Astrocyte of the cerebellum (primary cell): ENCODE measurements at places on chromosomes 2 and 18.

DNA sequence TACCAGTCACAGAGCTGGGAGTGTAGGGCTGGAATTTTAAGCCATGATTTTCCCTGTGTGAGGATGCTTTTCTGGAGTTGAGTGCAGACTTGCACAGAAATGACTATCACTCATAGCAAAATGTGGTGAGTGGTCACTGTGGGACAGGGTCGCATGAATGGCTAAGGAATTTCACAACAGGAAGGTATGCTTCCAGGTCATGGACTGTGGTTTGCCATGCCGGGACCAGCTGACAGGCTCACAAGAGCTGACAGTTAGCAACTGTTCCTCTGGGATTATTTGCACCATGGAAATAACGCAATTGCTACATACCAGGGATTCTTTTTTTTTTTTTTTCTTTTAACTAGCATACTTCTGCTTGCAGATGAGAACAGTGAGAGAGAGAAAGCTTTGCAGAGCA is 3.8 kb upstream of the UXS1 start:
- peak; percentile 91 for DNase-seq

GRCh38 chr2:230643576-230644291 is 68.9 kb upstream of the CAB39 start:
- no peak for DNase-seq

- DNase-seq: no peak
These were observed 159.2 kb downstream of the BCL2 start for GRCh38 chr18:63160172-63160995.

DNA sequence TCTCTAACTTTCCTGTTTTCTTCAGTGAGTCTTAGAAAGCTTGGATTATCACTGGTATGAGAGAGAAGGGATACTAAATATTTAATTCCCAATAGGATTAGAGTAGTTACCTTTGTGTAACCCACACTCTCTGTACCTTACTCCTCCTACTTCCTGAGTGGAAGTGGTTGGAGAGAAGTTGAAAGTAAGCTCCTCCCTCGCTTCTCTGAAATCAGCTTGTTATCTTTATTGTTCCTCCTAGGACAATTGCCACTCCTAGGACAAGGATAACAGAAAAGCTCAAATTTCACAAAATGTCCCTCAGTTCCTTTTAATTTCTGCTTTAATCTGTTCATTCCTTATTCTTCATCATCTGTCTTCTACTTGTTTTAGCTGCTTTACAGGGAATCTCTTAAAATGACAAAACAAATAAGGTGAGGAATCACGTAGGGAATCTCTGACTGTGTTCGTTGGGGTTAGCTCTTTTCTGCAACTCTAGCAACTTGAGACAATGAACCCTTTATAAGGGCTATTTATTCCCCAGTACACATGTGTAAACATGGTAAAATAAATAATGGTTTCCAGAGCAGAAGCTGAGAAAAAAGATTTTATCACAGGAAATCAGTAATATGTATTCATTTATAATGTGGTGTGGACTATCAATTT is 8.6 kb downstream of the ITPRID2 start:
- DNase-seq: no peak

GRCh38 chr18:5966514-5966913 is 71.2 kb upstream of the TMEM200C start:
- DNase-seq: no peak

- peak; percentile 64 for DNase-seq
These were observed 25.6 kb upstream of the PMAIP1 start for GRCh38 chr18:59874166-59874565.

DNA sequence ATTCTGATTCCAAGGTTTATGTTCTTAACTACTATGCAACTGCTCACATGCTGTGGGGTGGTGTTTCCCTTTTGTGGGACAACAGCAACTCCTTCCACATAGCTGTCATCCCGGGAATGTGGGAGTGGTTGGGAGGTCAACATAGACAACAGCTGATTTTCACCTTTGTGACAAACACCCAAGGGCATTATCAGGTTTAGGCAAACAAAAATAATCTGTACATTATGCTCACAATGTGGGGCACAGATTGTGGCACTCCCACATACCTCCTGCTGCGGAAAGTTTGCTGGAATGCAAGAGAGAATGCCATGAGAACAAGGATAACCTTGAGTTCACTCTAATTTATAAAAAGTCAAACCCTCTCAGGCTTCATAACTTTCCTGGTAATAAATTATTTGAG is 582.6 kb downstream of the CNTNAP5 start:
- DNase-seq: no peak

DNA sequence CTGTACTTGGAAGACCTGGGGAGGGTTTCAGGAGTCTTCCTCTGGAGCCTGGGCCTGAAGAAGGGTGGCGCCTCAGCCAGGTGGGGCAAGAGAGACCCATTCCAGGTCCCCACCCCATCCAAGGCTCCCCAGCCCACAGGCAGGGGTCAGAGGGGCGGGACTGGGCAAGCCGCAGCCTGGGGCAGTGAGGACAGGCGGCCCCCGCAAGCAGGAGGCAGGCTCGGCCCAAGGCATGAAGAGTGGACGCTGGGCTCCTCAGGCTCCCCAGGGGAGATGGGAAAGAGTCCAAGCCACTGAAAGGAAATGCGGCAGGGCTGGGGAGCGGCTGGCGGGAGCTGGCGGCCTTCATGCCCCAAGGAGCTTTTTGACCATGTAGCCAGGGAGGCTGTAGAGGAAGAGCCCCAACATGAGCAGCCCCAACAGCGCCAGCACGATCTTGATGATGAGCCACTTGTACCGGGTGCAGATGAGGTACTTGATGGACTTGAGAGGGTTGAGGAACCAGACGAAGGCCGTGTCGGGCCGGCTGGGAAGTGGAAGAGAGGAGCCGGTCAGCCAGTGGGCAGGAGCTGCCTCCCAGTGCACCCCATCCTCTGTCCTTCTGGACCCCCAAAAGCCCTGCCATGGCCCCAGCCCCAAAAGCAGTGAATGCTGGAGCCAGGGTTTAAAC is 20.1 kb downstream of the OTOF start:
- DNase-seq: no peak

DNA sequence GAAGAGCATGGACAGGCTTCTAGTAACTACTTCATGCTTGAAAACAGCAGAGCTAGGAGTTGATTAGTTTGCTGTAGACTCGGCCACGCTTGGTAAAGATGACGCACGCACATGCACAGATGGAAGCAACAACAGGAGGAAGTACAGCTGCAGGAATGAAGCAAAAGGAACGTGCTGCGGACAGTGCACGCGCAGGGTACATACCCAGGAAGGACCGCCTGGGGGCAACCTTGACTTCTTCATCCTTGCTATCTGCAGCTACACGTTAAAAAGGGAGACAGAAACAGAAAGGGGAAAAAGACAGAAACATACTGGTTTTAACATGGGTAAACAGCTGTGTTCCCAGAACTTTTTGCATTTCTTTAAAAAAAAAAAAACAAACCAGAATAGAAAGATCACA is 17.7 kb downstream of the SLC66A2 start:
- DNase-seq: no peak

DNA sequence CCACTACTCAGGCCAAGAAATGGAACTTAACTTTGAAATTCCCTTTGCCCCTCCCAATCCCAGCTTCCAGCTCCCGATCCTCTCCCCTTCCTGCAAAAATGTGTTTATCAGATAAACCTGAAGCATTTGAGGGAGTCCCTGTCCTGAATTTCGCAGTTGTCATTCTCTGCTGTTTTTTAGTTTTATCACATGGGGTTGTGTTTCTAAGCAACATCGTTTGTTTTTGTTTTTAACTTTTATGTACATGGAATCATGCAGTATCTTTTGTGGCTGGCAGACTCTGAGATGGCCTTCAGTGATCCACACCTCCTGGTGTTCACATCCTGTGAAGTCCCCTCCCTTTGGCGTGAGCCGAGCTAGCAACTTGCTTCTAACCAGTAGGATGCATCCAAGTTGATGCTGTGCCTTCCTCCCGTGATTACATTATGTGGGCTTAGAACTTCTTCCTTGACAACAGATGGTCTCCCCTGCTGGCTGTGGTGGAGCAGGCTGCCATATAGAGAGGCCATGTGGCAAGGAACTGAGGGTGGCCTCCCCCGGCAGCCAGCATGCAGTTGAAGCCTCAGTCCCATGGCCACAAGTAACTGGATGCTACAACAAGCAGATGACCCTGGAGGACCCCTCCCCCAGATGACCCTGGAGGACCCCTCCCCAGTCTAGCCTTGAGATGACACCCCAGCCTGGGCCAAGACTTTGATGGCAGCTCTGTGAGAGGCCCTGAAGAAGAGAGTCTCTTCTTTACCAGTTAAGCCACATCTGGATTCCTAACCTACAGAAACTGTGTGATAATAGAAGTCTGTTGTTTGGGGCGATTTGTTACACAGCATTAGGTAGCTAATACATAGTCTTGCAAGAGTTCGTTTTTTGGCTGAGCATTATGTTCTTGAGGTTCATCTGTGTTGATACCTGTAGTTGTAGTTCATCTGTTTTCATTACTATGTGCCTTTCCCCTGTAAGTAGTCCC is 27.7 kb downstream of the SH3BP4 start:
- DNase-seq: no peak

GRCh38 chr2:36392571-36393255 is 37.1 kb downstream of the CRIM1 start:
- DNase-seq: no peak

DNA sequence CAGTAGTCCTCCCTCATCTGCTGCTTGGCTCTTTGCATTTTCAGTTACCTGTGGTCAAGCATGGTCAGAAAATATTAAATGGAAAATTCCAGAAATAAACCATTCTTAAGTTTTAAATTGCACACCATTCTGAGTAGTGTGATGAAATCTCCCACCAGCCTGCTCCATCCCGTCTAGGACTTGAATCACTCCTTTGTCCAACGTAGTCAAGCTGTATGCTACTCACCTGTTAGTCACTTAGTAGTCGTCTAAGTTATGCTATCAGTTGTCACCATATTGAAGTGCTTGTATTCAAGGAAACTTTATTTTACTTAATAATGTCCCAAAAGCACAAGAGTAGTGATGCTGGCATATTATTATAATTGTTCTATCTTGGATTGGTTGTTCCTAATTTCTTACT is 172.5 kb downstream of the FIGN start:
- DNase-seq: no peak

DNA sequence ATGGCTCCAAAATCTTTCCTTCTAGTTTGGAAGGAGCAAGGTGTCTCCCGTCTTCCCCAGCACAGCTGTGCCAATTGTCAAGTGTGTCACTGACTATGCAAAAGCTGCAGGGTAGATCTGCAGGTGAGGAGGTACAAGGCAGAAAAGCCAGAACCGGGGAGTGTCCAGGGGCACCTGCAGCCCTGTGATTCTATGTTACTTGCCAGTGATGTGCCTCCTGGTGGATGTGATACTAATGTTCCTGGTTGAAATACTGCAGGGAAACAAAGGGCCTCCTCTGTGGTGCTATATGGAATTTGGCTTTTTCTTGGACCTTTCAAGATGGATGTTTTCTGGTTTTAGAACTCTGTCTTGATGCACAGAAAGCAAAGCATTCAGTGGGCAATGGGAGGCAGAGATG is 80.3 kb downstream of the ST6GAL2 start:
- no peak for DNase-seq

DNA sequence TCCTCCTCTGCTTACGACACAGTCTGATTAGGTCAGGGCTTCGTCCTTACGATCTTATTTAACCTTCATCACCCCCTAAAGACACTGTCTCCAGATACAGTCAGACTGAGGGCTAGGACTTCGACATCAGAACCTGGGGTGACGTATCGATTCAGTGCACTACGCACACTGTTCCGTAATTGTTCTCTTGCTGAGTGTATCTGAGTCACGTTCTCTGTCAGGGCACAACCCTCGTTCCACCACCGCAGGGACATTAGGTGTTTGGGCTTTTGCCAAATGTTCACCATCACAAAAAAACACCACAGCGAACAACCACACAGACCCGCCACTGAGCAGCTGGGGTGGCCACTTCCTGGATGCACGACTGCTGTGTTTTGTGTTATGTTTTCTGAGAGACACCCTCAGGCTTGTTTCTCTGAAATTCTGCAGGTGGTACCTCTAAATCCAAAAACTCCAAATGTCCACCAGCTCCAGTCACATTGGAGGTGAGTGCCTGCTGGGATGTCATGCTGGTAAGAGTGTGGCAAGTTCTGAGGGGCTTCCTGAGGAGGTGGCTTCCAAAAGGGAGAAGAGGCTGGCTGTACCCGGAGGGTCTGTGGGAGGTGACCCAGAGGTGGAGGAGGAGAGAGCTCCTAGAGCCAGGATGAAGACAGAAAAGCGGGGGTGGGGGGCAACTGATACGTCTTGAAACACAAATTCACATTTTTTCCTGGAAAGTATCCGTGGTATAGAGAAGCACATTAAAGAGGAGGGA is 66.6 kb downstream of the ADNP2 start:
- DNase-seq: no peak

DNA sequence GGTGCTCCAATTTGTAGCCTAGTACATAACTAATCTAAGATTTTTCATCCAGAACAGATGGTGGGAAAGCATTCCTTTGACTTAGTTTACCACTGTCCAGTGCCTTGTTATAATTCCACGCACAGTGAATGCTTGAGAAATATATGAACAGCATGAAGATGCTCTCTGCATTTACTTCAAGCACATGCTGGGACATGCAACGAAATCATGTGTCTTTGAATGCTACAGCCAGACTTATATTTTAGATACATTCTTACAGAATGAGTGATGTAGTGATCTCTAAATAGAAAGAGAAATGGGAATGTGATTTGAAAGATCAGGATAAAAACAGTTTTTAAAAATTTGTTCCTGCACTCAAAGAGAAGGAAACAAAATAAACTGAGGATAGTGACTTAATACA is 398.3 kb downstream of the FBXO15 start:
- DNase-seq: no peak

GRCh38 chr2:102356381-102356712 is 751 bp downstream of the IL18R1 start:
- no peak for DNase-seq

GRCh38 chr2:236775511-236775910 is 205.9 kb downstream of the ACKR3 start:
- no peak for DNase-seq

DNA sequence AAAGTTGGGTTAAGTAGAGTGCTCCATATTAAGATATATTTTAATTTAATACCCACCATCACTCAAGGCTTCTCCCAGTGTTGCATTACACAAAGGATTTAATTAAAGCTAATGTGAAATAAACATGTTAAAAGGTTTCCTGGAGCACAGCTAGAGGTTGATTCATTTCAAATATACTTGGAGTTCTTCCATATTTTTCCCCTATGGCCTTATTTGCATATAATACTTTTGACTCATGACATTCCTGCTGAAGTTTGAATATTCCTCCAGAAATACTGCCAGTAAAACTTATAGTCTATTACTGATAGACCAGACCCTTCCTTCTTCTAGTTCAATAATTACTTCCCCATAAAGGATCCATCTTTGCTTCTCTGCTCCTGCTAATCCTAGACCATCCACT is 227.5 kb downstream of the GULP1 start:
- DNase-seq: no peak

DNA sequence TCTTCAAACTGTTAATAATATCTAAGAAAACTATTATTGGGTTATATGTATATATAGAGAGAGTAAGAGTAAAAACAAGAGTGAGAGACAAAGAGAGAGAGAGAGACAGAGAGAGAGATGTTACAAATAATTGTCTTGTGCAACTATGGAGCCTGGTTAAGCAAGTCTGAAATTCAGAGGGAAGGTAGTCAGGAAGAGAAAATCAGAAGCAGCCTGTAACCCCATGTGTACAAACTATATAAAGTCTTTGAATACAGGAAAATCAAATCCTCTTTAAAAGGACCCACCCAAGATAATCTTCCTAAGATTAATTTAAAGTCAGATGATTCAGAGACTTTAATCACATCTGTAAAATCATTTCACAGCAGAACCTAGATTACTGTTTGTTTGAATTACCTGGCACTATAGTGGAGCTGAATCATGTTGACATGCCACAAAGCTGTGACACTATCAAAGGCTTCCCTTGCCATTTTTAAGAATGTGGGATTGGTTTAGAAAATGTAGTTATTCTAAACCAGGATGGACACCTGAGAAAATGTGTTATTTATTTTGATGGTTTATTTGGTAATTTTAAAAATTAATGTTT is 301.7 kb upstream of the FSIP2 start:
- DNase-seq: no peak
